SW 1271 (cell line): ENCODE measurements at places on chromosomes 12 and 14.

GRCh38 chr12:51976376-51977160 lies 25.1 kb downstream of the ACVR1B start:
- no peak for DNase-seq

GRCh38 chr14:104200591-104200990 lies 62.2 kb downstream of the KIF26A start:
- no peak for DNase-seq

DNA sequence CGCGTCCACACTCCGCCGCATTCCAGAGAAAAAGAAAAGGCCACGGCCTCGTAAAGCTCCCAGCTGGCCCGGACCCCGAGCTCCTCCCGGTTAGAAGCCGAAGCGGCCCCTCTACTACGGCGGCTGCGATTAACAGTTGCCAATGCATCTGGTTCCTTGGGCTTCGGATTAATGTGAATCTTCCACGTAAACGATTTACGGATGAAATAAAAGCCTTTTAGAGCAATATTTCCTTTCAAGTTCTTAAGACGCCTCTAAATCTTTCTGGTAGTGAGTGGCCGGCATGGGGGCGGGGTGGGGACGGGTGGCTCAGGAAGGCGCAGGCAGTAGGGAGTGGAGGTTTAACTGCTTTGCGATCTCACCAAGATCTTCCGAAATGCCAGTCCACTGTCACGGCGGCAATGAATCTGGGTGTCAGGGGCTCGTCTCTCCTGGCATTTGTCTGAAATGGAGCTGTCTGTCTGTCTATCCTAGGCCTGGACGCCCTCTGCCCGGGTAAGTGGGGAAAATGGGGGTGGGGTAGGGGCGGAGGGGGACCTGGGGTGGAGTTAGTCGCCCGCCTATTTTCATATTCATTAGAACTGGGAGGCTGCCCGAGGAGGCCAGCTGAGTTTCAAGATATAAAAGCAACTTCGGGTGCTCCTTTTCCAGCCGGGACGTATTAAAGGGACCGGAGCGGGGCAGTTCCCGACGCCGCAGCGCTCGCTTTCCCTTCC lies 413 bp upstream of the ALX1 start:
- DNase-seq: no peak

DNA sequence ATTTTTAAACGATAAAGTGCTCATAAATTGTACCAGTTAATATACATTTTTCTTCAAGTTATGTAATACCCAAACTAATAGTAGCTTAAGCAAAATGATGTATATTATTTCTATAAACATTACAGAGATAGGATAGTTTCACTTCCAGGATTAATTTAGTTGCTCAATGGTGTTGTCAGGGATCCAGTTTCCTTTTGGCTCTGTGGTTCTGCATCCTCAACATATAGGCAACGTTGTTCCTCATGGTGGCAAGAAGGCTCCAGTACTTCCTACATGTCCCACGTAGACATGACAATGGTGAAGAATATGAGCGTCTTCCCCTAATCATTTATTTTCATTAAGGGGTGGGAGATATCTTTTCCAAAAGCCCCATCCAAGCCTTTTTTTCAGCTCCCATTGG lies 60.7 kb upstream of the DCD start:
- no peak for DNase-seq

DNA sequence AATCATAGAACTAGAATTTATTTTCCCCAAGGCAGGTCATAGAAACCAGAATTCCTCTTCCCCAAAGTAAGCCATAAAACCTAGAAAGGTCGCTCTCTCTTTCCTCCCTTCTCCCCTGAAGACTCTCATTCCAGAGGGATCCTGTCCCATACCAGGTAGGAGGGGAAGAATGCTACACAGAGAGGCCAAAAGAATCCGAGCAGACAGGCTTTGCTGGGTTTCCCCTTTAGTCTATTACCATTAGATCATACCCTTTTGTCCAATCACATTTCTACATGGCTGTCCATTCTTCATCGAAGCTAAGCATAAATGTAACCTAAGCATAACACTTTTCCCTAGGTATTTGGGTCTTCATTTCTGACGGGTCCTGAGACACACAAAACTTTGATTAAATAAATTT lies 204.5 kb downstream of the SPTSSA start:
- no peak for DNase-seq
